ELR (cell line): ENCODE measurements at places on chromosomes 1 and 21.
A peak's percentile ranks its signal among the peaks of the same experiment; 100 is the strongest.

DNA sequence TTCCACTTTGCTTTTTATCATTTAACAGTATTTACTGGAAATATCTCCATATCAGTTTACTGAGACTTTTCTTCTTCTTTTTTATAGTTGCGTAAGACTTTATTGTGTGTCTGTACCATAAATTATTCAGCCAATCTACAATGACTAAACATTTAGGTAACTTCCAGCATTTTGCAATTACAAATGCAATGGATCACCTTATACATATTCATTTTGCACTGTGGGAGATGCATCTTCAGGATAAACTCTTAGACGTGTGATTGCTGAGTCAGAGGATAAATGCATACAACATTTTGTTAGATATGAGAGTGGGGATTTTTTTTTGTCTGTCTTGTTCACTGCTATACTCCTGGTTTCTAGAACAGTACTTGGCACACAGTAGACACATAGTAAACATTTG, 95.7 kb upstream of the GCLM start:
- peak; percentile 60 for DNase-seq

DNA sequence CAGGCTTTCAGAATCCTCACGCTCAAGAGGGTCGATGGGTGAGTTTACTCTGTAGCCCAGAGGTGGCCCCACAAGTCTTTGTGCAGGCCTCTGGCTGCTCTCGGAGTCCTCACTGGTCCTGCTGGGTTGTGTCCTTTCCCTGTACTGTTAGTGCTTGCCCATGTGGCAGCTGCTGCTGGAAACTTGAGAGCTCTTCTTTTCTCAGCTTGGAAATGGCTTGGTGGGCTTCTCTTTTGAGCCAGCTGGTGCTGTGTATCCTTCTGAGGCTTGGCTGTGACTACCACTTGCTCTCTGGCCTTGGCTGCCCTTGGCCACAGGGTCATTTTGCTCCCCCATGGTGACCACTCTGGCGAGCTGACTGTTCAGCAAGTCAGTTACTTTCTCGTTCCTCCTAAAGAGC, 82.2 kb upstream of the LMO4 start:
- no peak for DNase-seq

- no peak for DNase-seq
Observed at GRCh38 chr1:164659621-164660411, 100.8 kb downstream of the PBX1 start.

DNA sequence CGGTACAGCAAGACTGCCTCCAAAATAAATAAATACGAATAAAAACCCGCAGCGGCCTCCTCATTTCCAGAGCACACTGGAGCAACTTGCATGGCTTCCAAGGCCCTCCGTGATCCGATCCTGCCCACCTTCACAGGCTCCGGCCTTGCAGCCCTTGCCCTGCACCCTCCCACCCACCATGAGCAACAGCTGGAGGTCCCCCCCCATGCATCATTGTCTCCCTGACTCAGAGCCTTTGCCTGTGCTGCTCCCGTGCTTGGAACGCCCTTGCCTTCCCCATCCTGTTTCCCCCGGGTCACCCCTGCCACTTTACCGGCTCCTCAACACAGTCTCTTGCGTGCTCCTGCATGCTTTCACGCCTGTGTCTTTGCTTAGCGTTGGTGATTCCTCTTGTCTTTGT, 71.0 kb upstream of the ANGPTL1 start:
- DNase-seq, result no peak

DNA sequence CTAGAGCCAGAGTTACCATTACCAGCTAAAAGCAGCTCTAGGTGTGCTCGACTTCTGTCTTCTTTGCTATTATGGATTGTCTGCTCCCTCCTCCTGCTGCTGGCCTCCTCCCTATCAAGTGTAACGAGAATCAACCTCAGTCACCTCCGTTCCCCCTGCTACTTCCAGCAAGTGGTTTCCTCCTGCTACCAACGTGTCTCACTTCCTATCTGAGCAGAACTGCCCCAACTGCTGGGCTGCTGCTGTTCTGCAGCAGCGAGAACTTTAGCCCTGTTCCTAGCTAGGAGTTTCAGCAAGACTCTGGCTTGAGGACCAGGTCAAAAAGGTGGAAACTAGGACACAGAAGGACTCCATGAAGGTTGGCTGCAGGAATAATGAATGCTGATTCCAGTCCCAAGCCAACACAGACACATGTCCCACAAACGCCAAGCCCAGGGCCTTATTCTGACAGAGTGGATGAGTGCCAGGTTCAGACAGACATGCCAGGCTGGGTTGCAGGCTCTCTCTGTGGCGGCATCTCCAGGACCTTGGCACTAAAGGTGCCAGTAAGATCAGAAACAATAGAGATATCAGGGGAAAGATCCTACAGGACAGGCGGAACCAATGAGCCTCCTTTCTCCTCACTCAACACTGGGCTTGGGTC, 46.9 kb downstream of the CD34 start:
- DNase-seq, result no peak

DNA sequence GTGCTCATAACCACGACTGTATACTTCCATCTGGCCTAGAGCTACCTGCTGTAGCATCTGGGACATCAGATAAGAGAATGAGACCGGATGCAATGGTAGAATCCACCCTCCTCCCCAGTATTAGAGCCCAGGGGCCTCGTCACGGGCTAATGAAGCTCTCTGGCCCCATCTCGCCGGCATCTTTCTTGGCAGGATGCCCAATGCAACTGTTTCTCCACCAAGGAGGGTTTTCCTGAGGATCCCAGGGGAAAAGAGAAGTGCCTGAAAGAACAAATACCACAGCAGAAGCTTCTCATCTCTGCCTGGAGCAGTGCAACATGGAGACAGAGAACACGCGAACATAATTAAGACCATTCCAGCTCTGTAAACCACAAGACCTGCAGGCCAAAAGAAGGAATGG, 80.0 kb downstream of the VWA5B1 start:
- DNase-seq, result no peak

- DNase-seq, result no peak
Observed at GRCh38 chr1:171521567-171521966, 36.2 kb downstream of the PRRC2C start.

DNA sequence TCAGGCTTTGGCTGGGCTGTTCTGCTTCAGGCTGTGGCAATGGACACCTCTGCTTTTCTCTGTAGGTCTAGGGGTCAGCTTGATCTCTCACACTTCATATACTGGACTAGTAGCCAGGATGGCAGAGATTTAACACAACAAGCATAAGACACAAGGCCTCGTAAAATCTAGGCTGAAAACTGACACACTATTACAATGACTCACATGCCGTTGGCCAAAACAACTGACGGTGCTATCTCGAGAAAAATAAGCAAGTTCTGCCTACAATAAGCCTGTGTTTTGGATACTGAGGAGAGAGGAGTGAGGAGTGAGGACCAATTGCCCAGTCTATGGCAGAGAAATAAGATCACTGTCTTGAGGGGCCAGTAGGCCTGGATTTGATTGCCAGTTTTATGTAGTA, 840.7 kb upstream of the ADAMTS5 start:
- DNase-seq, result peak; percentile 67

DNA sequence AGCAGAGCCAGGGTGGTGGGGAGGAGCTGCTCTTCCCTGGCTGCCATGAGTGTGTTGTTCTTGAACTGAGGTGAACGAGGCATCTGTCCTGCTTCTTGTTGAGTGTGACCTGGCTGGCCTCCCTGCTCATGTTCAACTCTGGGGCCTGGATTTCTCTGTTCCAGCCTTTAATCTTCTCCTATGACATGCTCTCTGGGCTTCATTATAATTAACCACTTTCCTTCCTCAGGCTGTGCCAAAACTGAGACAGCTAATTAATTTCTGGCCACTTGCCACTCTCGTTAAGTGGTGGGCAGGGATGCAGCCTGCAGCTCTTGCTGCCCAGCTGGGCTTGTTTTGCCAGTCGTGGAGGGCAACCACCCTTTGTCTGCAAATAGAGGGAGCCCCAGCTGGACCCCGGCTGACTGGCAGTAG, 23.3 kb downstream of the OPRD1 start:
- DNase-seq, result no peak

GRCh38 chr1:153345187-153346076, 3.2 kb downstream of the PGLYRP4 start:
- no peak for DNase-seq

DNA sequence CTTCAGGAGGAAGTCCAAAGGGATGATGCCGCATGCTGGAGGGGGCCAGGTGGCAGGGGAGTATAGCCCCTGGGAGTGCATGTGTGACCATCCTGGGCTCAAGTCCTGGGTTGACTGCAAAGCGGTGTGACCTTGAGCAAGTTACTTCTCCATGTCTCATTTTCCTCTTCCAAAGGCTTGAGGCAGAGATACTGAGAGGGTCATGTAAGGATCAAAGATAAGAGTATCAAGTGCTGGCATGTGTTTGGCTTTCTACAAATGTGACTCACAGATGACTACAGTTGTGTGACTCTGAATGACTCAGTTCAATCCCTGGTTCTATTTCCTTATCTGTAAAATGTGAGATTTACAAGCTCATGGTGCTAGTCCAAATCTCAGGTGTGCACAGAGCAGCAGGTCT, 26.1 kb downstream of the PROK1 start:
- peak; percentile 84 for DNase-seq

DNA sequence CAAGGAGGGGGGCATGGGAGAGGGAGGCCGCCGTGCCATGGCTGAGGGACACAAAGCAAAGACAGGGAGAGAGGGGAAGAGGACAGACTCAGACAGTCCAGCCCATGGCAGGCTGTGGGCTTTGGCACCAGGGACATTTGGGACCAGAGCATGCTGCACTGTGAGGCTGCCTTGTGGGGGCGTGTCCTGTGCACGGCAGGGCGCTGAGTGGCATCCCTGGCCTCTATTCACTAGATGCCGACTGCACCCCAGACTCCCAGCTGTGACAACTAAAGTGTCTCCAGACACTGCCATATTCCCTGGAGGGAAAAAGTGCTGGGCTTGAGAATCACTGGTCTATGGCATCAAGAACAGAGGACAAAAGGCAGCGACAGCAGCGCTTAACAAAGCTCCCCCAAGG, 18.6 kb upstream of the PRDM15 start:
- no peak for DNase-seq

DNA sequence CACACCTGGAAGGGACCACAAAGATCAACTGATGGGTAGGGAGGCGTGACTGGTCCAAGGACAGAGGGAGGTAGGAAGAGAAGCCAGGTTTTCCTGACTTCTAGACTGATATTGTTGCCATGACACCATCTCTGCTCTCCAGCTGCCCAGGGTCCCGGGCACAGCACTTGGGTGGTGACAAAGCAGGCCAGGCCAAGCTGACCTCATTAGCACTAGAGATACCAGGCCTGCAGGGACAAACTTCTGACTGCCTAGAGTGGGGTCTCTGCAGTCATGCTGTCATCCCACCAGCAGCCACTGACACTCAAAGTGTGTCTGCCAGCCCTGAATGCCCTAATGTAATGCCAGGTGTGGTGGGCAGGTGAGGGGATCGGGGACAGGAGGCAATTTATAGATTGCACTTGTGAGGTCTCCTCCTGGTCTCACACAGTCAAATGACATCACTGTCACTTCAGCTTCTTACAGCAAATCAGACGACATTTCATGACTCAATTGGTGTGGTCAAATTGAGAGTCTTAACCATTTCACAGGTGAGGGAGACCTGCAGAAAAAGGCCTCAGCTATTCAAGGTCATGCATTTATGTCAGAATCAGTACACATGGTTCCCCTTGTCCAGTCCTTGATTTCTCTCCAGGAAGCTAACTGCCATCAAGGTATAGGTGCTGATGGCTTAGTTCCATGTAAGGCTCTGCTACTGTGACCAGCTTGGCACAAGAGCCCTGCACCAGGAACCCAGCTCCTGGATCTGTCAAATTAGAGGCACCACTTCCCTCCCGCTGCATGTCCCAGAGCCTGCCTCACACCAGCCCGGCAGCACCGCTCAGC, 2.7 kb downstream of the SLC9A1 start:
- no peak for DNase-seq

DNA sequence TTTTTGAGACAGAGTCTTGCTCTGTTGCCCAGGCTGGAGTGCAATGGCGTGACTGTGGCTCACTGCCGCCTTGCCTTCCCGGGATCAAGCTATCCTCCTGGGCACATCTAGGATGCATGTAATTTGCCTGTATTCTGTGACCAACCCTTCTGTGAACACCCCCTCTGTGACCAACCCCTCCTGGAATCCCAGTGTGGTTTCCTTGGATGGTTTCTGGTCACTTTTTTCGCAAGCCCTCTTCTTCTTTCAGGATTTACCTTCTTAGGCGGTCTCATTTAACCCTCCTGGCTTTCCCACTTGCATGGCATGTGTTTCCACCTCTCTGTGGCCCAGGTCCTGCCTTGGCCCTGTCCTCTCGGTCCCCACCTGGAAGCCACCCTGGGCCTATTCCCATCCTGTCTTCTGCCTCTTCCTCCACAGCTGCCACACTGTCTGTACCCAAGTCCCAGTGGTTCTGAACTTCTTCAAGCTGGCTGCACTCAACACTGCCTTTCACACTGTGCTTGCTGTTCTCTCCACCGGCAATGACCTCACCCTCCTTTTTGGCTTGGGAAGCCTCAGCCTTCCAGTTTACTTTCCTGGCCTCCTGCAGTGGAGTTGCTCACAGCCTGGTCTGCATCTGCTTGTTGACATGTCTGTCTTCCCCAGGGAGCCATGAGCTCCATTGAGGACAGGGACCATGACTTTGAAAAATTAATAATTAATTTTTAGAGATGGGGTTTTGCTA, 57.0 kb downstream of the DISC1 start:
- peak; percentile 13 for DNase-seq

- DNase-seq, result no peak
Observed at GRCh38 chr1:213303286-213303685, 252.2 kb downstream of the RPS6KC1 start.

GRCh38 chr1:196306421-196306820, 301.8 kb downstream of the KCNT2 start:
- no peak for DNase-seq
